Astrocyte (in vitro differentiated cells and primary cell): ENCODE measurements at places on chromosomes 1 and 21. TPM values are rescaled to one million over a fixed set of nuclear protein-coding genes. Genes with fewer than 3 reads are reported as not detected.

ROR1 gene
- 38.3 and 40.5 TPM in 2 replicates for total RNA-seq

DNA sequence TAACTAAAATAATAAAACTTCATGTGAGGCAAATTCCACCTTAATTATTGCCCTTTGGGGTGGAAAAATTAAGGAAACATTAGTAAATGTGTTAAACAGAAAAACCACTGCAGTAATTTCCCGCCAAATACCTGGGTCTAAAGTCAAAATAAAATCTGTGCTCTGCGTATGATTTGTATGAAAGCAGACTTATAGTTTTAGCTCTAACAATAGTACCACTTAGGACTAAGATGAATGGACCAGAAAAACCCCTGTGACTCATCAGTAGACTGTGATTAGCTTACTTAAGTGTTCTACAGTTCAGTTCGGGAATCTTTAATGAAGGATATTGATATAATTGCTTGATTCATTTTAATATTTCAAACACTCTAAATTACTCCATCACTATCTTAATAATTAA is 23.3 kb upstream of the C1orf105 start:
- DNase-seq, result peak; percentile 89

S100A7 gene
- not detected in 2 replicates for total RNA-seq

DNA sequence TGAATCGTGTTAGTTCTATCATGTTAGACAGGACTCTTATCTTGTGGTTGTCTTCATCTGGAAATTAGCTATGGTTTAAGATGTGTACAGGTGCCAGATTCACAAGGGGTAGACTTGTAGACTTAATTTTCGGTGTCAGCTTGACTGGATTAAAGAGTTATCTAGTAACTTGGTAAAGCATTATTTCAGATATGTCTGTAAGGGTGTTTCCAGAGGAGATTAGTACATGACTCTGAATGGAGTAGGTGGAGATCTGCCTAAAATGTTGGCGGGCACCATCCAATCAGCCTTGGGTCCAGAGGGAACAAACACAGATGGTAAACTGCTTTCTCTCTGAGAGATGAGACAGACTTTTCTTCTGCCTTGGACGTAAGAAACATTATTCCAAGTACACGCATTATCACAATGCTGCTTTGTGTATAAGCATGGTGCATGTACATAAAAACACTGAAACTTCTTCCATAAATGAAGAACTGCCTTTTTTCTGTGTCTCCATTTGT is 434.6 kb downstream of the SMYD3 start:
- no peak for DNase-seq

- DNase-seq, result peak; percentile 65
These were observed 86.8 kb downstream of the COL24A1 start for GRCh38 chr1:86069757-86070145.

RPTN gene
- total RNA-seq, result 0.07 and 0.09 TPM in 2 replicates

DNA sequence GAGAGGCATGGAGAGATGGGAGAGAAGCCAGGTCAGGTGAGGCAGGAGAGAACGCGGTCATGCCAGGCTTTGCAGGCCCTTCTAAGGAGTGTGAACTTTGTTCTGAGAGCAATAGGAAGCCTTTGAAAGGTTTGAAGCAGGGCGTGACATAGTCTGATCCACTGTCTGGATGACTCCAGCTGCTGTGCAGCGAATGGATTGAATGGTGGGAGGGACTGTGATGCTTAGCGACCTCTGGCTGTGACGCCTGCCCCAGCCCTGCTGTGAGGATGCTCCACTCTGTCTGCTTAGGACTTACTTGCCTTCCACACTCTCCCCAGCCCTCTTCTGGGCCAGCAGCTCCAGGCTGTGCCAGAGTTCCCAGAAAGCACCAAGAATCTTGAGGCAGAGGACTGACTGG is 41.8 kb upstream of the POU3F1 start:
- DNase-seq, result no peak

GRCh38 chr1:227887697-227888403 is 59.9 kb downstream of the WNT9A start:
- no peak for DNase-seq

- no peak for DNase-seq
These were observed 37.9 kb upstream of the BMP8B start for GRCh38 chr1:39826583-39826982.

FBXO28 gene
- 28.9 and 32.6 TPM in 2 replicates for total RNA-seq

DNA sequence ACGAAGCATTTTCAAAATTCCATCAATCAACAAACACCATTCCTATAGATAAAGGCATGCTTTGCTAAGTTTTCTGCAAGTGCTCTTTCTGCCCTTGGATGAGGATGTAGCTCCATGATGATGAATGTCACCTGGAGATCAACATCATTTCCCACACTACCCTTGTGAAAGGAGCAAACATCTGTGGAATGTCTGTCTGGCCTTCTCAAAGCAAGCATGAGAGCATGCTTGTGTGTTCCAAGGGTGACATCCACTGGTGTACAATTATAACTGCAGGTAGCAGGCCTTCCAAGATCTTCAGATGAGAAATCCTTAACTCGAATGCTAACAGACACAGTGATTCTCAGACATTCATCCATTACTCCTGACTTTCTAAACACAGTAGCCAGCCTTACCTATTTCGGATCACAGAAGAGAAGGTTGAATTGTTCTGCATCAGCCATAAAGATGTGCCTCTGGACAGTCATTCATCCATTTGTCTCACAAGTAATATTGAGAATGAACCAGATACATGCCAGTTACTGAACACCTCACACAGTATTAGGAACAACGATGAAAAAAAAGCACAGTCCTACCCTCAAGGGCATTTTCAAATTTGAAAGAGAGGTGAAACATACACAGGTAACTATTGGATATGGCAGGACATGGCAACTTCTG is 162.4 kb downstream of the TPR start:
- peak; percentile 91 for DNase-seq

DNA sequence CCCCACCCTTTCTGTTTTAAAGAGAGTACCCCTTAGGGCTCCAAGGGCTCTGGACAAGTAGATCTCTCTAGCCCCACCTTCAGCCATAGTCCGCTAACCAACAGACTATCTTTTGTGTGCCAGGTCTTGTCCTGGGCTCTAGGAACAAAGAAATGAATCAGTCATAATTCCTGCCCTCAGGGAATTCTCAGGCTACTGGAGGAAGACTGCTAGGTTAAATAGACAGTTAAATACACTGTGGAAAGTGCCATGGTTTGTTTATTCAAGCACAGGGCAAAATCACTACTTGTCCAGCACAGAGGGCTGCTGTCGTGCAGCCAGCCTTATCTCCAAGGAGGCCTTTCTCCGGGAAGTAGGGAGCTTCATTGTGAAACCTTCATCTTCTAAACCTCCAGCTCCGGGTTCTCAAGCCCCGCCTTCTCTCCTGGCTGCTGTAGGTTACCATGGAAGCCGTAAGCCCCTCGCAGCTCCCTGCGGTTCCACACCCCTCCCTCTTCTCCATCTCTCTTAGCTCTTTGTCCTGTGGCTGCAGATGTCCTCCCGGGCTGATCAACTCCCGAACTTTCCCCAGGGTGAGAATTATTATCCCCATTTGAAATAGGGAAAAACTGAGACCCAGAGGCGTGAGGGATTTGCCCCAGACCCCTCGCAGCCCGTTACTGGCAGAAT is 29.8 kb downstream of the SHISAL2A start:
- DNase-seq, result peak; percentile 21

GPR25 gene
- total RNA-seq, result not detected in 2 replicates

TRIM17 gene
- 0.82 and 1.5 TPM in 2 replicates for total RNA-seq

DNA sequence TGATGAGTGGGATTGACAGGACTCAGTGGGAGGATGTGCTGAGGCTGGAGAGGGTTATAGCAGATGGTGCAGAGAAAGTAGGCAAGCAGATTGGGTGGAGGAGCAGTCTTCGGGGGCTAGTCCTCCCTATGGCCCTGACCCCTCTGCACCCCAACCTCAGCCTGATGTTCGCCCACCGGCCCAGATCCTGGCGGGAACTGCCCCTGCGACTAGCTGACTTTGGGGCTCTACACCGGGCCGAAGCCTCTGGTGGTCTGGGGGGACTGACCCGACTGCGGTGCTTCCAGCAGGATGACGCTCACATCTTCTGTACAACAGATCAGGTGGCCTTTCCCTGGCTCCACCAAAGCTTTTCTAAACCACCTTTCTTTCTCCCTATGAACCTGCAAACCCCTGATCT is 9.6 kb upstream of the ECM1 start:
- DNase-seq, result no peak

GRCh38 chr1:155562581-155563376 is at the start of gene ASH1L:
Gene ASH1L (minus strand): TSS chr1:155562803. CDS start chr1:155521519, 41,284 bp downstream.
- peak; percentile 87 for DNase-seq

DNA sequence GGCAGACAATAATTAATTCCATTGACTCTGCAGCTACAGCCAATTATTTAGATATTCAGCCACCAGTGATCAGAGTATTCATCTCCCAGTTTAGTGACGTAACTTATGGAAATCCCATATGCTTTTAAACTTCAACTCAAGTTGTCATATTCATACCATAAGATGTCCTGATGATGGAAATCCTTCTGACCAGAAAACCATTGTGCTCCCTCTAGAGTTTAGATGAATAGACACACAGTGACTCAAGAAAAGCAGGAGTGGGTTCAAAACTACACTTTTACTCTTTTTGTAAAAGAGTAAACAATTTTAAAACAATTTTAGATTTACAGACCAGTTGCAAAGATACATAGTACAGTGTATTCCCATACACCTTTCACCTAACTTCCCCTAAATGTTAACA is 463.7 kb downstream of the KCNT2 start:
- DNase-seq, result no peak
